GM12891 (cell line): ENCODE measurements at places on chromosomes 6 and 20.

DNA sequence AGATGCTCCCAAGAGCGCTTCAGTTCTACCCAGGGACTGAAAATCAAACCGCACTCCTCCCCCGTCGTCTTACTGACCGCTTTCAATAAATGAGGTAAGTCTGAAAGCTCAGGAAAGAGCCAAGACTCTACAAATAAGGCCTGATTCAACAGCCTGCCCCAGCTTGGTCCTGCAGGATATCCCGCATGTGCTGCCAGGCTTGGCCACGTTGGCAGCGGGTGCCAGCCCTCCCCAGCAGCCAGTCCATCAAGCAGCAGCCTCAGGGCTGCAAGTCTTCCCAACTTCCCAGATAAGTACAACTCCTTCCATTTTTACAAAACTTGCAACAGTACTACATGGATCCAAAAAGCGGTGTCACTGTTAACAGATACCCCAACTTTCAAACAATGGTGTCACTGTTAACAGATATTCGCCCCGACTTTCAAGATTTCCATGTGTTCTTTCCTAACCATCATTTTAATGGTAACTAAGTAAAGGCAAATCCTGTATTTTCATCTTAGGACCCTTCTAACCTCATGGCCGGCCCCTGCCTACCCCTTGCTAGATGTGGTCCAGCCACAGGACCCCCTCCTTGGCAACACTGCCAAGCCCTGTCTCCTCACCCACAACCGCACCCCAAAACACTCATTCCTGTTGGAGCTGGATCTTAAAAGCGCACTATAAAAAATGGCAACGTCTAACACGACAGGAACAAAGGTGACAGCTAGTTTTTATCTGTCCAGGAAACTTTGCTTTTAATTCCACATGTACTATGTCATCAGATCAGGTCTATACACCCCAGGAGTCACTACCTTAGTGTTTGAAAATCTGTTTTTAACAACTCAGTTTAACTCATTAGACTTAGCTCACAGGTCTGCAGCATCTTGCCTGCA, 28.0 kb downstream of the DIDO1 start:
- DNase-seq = no peak

DNA sequence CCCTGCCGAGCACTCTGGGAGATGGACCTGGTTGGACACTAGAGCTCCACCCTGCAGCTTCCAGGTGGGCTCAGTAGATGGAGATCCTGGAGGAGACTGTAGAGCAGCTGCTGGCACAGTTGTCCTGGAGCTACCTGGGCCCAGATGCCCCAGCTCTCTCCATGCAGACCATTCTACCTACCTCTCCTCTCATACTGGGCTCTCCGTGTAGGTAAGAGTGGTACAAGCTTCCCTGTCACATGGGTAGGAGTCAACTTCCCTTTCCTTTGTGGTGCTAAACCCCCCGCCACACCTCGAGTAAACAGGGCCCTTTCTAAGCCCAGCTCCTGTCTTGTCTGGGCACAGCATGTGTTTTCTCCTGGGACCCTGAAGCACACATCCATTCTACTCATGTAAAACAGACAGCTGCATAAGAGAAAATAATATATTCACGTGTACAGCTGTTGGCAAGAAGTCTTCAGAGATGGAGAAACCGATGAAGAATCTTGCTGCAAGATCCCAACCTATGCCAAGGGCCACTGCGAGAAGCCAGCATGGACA, 108.1 kb upstream of the DUSP22 start:
- DNase-seq = no peak

GRCh38 chr20:49987868-49988690, 5.3 kb downstream of the SNAI1 start:
- no peak for DNase-seq

GRCh38 chr6:158086504-158087223, 81.4 kb downstream of the SERAC1 start:
- DNase-seq = no peak

DNA sequence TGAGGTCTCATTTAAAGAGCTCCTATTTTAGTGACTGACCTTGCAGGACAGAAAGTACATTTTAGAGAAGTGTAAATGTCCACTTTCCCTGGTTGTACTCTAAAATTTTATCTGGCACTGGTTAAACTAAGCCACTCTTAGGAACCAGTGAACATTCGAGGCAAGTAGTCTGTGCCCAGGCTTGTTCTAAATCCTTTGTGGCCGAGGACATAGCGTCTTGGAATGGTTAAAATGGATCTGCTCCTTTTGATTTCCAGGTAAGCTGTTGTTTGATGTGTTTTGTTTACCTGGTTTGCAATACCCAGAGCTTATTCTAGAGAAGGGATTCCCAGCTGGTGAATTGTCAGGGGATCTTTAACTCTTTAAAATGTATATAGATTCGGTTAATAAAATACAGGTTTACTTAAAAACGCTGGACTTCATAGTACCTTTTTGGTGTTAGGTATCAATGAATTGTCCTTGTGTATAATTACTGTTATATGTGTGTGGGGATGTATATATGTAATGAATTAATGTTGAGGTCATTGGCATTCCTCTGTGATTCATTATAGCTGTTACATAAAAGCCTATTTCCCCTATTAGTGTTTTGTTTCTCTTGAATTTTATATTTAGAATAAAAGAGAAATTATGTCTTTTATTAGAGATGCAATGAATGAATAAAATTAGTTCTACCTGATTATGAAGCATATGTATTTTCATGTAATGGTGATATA, 15.8 kb downstream of the SNX9 start:
- DNase-seq = no peak

- peak; percentile 46 for DNase-seq
Observed at GRCh38 chr6:29737707-29738630, 14.7 kb downstream of the HLA-F start.

- DNase-seq = no peak
Observed at GRCh38 chr6:52707963-52708680, 37.2 kb downstream of the TMEM14A start.

DNA sequence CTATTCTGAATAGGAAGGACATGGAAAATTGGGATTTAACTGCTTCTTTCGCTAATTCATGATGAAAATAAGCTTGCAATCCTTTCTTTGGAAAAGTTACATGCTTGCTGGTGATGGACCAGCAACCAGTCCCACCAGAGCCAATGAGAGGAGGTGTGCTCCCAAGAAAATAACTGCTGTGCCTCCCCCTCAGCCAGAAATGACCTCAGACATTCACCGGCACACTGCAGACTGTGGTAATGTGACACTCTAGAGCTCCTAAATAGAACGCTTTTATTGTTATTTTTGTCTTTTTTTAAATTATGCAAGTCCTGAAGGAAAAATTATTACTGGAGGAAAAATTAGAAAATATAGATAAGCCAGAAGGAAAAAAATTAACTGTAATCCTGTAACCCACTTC, 2.6 kb downstream of the PYGB start:
- no peak for DNase-seq

GRCh38 chr20:43514648-43514999, 7.1 kb downstream of the L3MBTL1 start:
- DNase-seq = no peak

DNA sequence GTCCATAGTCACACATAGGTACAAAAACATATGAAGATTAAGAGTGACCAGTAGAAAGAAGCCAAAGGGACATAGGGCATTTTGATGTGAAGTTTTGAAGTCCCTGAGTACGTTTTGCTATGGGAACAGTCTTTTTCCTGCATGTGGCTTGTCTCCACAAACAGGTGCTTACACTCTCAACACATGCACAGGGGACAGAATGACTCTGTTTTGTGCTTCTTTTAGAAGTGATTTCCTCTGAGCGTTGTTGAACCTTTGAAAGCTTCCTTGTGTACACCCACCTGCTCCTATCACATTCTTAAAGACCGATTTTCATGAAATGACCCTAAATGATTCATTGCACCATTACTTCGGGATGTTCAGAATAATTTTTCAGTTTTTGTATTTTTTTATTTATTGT, 338.8 kb upstream of the CDH4 start:
- no peak for DNase-seq

DNA sequence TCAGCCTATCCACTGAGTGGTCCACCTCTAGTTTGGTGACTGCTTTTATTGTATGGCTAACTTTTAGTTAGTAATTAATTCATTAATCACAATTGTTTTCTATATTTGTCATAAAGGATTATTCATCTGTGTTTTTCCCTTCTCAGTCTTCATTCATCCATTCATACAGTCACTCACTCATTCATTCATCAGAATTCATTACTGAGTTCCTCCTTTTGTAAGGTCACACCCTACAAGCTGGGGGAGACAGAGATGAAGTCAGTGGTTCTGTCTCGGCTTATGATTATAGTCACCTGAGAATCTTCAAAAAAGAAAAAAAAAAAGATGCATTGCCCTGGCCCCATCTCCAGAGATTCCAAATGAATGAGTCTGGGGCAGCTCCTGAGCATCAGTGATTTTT, 257.1 kb downstream of the ADGB start:
- DNase-seq = no peak

GRCh38 chr6:73394577-73395354, at the start of gene DDX43:
Gene DDX43 (plus strand): TSS chr6:73394828. CDS start chr6:73394906, 78 bp downstream.
- no peak for DNase-seq

GRCh38 chr6:150627154-150627553, 27.5 kb downstream of the PLEKHG1 start:
- DNase-seq = no peak

DNA sequence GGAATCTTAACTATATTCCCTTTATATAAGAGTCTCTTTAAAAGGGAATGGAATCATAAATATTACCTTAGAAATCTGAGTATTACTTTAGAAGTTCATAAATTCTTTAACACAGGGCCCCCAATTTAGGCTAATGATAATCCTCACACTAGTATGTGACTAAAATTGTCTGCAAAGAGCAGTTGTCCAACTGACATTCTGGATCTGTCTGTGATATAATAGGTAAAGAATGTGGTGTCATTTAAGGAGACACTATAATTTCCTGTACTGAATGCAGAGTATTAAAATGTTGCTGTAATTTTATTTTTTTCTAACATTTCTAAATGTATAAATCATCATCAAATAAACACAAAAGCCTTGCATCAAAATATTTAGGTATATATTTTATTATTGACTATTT, 128.5 kb upstream of the DST start:
- DNase-seq = no peak

- no peak for DNase-seq
Observed at GRCh38 chr6:31246051-31246521, 25.8 kb downstream of the HLA-C start.

DNA sequence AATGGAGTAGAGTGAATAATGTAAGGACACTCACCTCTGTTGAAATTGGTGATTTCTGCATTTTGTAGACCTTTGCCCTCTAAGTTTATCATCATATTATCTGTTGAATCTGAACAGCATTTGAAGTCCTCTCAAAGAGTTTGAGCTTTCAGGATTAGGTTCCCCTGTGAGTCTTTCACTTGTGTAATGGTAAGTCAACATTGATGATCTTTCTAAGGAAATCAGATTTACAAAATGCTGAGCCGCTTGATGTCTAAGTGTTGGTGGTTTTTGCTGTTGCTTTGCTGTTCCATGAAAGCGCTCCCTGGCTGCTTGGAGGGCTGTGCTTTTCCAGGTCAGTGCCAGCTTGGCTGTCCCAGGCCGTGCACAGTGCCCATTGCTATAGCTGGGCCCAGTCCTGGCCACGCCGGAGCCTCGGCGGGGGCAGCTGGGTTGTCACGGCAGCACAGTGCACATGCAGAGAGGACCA, 33.8 kb upstream of the KIF25 start:
- DNase-seq = no peak

DNA sequence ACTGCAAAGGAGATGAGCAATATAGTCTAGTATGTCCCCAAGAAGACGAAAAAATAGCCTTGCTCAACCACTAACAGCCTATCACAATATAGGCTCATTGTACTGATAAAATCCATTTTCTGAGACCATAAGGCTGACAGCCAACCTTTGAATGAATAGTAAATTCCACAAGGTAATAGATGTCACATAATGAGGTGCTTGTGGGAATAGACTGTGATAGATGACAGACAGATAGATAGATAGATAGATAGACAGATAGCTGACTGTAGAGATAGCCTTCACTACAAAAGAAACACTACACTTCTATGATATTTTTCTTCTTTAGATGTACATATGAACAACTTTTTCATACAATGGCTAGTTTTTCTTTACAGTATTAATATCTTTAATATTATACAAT, 760.3 kb upstream of the NRSN1 start:
- DNase-seq = no peak

DNA sequence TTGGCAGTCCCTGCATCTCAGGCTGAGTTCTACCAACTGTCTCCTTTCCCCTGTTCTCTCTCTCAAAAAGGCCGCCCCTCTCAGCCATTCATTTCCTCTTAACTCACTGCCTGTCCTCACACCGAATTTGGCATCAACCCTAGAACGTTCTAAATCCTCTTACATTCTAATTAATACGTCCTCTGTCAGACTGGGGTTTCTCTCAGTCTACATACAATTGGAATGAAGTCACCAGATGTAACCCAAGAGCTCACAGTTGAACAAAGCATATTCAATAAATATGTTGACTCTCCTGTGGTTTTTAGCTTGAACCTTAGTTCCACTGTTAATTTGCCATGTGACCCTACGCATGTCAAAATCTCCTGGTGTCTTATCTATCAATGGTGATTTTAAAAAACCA, 269.6 kb downstream of the CLIC5 start:
- no peak for DNase-seq

GRCh38 chr6:1577896-1578745, 31.6 kb upstream of the FOXC1 start:
- no peak for DNase-seq

- DNase-seq = peak; percentile 48
Observed at GRCh38 chr6:88141561-88142296, 24.4 kb downstream of the CNR1 start.

- no peak for DNase-seq
Observed at GRCh38 chr6:41489120-41489851, 56.9 kb upstream of the FOXP4 start.

- no peak for DNase-seq
Observed at GRCh38 chr6:134454794-134455193, 136.9 kb upstream of the SGK1 start.

GRCh38 chr6:8837343-8837742, 402.0 kb upstream of the SLC35B3 start:
- no peak for DNase-seq

DNA sequence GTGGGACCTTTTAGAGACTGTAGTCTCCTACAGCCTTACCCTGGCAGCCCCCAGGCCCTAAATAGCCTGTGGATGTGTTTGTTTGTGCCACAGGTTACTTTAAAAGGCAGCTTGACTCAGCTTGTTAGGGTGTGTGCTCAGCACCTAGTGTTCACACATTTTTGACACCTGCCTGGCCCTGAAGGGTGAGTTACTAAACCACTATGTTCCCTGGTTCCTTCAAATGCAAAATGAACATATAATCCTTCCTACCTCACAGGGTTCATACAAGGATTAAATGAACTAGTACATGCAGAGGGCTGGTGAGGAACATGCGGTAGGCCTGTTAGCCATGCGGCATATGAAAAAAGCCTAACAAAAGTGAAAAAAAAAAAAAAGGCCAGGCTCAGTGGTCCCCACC, 14.9 kb upstream of the TFAP2C start:
- DNase-seq = no peak
